ENCODE measurements at places on chromosomes 5 and 9. TPM values are rescaled to one million over a fixed set of nuclear protein-coding genes. Genes with fewer than 3 reads are reported as not detected.

- no peak for DNase-seq
Measured at GRCh38 chr9:108784998-108785397, 70.8 kb downstream of the ACTL7B start.

The SPATA31A3 gene
- not detected for total RNA-seq

The DND1 gene
- 1.2 TPM for total RNA-seq

- DNase-seq: no peak
Measured at GRCh38 chr5:4020400-4020799, 424.8 kb downstream of the IRX1 start.

DNA sequence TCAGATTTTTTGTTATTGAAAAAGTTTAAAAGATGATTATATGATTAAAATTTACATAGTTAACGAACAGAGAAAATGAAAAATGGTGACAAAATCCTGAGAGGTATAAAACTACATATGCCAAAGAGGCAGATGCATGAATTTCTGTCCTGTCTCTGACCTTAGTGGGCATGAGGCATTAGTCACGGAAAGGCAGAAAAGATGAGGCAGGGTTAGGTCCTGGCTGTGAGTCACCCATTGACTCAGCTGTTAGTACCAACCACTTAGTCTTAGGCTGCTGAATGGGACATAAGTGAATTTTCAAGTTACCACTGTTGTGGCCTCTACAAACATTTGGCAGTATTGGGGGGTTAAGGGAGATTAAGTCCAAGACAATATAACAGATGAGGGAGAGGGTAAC is 33.1 kb downstream of the RASA1 start:
- DNase-seq: no peak

DNA sequence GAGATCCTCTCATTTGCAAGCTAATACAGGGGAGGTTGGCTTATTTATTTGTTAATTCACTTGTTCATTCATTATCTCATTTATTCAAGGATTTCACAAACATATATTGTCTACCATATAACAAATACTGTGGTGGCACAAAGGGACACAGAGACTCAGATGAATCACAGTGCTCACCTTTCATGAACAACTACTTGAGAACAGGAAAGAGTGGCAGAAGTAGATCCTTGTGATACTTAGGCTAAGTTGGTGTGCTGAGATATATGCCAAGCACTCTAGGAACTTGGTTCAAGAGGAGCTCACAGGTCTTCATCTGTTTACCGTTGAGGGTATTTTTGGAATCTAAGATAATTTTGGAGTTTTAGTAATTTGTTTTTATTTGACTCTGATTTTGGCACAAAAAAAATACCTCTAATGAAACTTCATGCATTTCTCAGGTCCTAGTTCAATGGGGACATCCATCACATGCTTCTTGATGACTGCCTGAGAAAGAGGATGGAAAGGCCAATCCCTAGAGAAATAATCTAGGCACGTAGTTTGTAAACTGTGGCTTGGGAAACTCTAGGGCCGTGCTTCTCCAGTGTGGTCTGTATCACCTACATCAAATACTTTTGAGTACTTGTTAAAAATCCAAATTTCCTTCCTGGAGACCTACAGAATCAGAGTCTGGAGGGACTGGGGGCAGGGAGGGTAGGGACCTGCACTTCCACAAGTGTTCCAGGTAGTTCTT is 113.3 kb downstream of the OSTF1 start:
- no peak for DNase-seq

GRCh38 chr9:4116071-4116581 is 183.7 kb downstream of the GLIS3 start:
- DNase-seq: no peak

- no peak for DNase-seq
Measured at GRCh38 chr9:130073373-130073772, 19.7 kb downstream of the GPR107 start.

The CCNJL gene
- 1.5 TPM for total RNA-seq

- DNase-seq: no peak
Measured at GRCh38 chr9:122949696-122950095, 8.9 kb downstream of the RABGAP1 start.

DNA sequence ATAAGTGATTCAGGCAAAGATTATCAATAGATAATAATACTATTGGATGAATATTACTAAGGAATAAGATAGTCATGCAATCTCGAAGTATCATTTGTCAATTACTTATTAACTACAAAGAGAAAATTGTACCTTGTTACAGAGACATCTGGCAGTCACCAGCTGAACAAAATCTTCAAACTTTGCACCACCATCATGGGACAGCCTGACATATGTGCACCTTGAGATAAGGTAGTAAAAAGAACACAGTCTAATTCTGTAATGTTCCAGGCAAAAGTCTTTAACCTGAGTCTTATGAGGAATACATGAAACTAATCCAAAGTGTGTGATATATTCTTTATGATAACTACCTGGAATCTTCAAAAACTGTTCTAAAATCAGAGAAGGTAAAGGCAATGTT is 423.0 kb upstream of the ZNF608 start:
- no peak for DNase-seq

GRCh38 chr9:13805546-13805945 is 508.4 kb downstream of the NFIB start:
- DNase-seq: no peak

The CCDC171 gene
- 1.5 TPM for total RNA-seq

The PRSS3 gene
- total RNA-seq: not detected

GRCh38 chr5:131321066-131321465 is 57.2 kb downstream of the CDC42SE2 start:
- no peak for DNase-seq

The CSF1R gene
- total RNA-seq: 2.7 TPM

DNA sequence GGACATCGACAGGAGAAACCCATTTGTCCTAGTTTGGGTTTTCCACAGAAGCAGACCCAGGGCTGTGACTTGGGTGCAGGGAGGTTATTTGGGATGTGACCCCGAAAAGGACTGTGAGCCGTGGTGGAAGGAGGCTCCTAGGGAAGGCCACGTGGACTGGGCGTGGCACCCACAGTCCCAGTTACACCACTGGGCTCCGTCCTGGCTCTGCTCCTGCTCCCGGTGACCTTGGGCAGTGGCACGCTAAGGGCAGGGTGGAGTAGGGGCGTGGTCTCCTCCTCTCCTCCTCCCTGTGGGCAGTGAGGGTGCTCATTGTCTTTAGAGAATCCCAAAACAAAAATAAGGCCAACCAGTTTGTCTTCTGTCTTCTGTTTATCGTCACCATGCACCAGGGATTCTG is 190.1 kb downstream of the GADD45G start:
- DNase-seq: no peak

DNA sequence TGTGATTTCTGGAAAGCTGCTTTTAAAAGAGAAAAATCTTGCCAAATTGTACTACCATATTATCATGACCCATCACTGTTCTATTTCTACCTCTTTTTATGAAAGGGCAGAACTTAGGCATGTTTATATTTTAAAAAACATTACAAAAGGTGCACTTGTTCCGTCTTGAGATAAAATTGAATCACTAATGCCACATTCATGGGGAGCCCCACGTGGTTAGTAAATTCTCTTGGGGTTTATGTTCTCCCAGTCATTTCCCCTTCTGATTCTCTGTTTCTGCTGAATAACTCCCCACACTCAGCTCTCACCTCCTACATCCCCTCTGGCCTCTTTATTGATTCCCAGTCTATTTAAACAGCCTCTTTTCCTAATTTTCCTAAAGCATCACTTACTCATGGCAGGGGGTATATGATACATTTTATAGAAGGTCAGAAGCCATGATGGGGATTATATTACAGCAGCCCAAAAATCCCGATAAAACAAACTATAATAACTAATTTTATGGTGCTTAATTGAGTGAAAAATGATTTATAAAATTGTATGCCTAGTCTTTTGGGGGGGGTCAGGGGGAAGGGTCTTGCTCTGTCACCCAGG is 19.7 kb upstream of the VLDLR start:
- DNase-seq: no peak

DNA sequence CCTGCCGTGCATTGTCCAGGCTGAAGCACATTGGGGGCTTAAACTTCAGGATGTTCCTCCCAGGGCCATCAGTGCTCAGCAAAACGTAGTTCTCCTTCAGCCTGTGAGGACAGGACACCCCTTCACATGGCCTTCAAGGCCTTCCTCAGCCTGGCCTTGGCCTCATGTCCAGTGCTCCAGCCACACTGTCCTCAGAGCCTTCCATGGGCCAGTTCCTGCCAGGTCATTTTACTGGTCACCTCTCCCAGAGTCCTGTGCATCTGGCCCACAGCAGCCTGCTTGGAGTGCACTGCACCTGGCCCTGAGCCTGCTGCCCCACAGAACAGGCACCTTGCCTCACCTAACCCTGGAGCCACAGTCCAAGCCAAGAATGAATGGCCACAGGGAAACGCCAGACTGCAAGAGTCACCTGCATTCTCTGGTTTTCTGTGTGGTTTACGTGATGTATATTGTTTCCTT is 8.7 kb downstream of the HNRNPAB start:
- DNase-seq: no peak

The PCSK5 gene
- total RNA-seq: 12.0 TPM

The IFNB1 gene
- not detected for total RNA-seq

The IFNA7 gene
- not detected for total RNA-seq

The PLEKHG4B gene
- not detected for total RNA-seq

GRCh38 chr5:2866662-2867372 is 115.3 kb upstream of the IRX2 start:
- DNase-seq: no peak

The SLC24A2 gene
- total RNA-seq: not detected

DNA sequence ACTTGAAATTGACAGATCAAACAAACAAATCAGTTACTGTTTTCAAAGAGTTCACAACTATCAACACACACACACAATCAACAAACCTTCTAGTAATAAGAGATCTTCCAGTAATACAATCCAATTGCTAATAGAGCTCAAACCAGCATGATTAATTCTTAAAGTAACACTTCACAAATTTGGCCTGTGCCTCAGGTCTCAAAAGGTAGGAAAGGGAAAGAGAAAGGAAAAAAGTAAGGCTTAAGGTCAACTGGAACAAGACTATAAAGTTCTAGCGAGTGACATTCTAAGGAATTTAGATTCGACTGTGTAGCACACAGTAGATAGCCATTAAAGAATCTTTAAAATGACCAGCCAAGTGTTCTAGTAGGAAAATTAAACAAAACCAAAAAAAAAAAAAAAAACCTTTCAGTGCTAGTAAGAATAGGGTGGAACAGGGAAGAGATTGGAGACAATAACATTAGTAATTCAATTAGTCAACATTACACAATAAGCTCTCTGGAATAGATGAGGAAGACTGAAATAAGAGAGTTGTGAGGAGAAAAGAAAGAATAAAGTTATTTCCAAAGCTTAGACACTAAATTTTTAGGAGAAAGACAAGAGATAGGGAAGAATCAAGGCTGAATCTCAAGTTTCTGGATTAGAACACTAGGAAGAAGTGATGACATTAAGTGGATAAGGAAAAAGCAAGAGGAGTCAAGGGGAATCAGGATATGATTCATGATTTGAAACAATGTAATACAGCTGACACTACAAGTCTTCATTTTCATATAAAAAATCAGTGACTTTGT is 86.1 kb downstream of the FBXL17 start:
- no peak for DNase-seq

The NEUROG1 gene
- not detected for total RNA-seq

GRCh38 chr5:53211799-53212198 is 102.2 kb upstream of the MOCS2 start:
- DNase-seq: no peak

DNA sequence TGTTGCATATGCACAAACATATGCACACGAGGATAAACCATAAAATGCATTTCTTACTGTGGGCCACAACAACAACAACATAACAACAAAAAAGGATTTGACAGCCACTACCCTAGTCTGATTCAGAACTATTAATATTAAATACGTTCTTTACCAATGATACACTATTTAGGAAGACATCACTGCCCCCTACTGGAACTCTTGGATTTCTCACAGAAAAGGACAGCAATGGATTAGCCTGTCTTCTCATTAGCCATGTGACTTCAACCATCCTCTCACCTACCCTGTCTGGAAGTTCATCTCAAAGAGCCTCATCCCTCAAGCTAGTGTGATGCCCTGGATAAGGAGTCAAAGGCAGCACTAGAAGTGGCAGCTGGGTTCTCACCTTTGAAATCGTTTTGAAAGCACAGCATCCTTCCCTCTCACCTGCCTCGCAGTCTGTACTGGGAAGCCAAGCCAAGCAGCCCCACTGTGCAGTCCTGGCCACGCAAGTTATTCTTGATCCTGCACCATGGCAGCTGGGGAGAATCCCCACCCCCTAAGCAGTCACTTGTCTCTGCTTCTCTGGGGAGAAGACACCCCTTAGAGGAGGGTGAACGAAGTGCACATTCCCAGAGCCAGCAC is 64.6 kb downstream of the SH3TC2 start:
- DNase-seq: no peak

The PCDHGB2 gene
- total RNA-seq: 0.45 TPM

The FLT4 gene
- total RNA-seq: 1.5 TPM

DNA sequence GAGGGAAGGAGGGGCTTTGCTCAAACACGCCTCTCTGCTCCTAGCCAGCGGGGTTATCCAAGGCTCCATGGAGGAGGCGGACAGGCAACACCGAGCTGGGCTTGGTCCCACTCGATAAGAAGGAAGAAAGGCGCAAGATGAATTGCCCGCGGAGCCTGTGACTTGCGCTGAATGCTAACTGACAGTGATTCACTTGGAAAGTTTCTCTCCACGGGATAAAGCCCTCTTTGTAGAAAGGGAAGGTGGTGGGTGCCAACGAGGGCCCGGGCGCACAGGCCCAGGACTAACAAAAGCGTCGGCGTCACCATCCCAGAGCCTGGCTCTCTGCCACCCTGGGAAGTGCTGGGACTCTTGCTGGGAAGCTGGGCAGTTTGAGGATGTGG is 76.0 kb downstream of the VAV2 start:
- no peak for DNase-seq

The ECSCR gene
- total RNA-seq: not detected

GRCh38 chr5:73118391-73118973 is 1.9 kb upstream of the TMEM171 start:
- DNase-seq: no peak

The ECM2 gene
- total RNA-seq: not detected

GRCh38 chr9:126036881-126037291 is 289.7 kb downstream of the PBX3 start:
- no peak for DNase-seq

The AP3S1 gene
- 44.5 TPM for total RNA-seq

GRCh38 chr5:82975396-82975795 is 101.8 kb downstream of the TMEM167A start:
- no peak for DNase-seq

GRCh38 chr5:159058716-159059636 is 40.7 kb downstream of the EBF1 start:
- DNase-seq: no peak

Measured in T-helper 17 cell (primary cell).